ENCODE measurements at places on chromosomes 5 and 9.
A peak's percentile ranks its signal among the peaks of the same experiment; 100 is the strongest.

DNA sequence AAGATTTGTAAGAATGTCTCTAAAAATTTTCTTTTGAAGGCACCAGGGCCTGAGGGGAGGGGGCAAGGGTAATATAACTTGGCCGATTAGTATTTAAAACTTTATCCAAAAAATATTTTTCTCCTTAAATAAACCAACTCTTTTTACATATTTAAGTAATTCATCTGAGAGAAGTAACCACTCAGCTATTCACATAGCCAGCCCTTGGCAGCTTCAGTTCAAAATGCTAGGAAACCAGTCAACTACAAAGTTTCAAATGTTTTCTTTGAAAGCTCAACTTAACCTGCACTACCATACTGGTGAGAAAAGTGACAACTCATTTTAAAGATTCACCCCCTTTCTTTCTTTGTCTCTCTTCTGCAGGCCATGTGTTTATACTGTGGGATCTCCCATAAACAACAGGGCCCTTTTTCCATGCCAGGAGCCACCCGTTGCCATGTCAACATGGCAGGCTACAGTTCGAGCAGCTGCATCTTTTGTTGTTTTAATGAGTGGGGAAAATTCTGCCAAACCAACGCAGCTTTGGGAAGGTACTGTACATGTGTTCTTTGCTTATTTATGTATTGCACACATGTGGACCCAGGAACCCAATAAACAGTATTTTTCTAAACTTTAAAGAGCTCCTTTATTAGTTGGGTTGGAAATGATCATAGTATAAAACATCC lies 46.3 kb downstream of the AOPEP start:
- DNase-seq, result no peak

DNA sequence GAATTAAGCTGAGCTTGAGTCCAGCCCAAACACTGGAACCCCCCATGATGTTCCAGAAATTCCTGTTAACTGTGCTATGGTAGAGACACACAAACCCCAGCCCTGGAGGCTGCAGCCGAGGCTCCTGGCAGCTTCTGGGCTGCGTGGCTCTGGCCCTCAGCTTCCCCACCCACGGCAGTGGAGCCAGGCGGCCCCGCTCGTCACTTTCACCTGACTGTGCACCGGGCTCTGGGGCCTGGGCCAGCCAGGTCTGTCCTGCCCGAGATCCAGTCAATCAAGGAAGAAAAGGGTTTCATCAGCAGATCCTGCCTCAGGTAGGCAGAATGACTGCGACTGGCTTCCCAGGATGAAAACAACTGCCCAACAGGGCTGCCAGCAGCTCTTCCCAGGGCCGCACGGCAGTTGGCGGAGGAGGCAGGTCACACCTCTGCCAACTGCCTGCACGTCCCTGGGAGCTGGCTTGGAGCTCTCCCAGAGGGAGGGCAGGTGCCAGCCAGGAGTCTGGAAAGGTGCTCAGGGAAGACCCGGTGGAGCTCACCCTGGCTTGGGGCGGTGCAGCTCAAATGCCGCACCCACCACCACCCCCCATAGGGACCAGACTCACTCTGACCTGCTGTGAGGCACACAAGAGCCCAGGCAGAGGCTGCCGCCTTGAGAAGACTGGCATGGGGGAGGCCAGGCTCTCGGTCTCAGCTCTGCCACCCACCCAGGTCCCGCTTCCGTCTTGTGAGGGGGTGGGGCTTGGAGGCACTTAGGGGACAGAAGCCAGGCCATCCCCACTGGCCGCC lies 20.7 kb downstream of the BRD3 start:
- no peak for DNase-seq

DNA sequence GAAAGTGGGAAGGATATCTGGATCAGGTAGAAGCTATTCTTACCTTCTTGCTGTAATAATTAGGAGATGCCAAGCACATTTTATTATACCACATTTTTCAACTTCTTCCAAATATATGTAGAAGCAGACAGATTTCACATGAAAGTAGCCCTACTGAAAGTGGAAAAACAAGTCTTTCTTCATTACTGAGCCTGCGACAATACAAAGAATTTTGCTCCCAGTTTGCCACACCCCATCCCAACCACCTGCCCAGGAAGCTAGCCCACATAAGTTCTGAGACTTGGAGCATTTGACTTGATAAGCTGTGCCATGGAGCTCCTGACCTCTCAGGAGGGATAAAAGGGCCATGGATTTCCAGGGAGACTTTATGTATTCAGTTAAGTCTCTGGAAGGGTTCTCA lies 249.1 kb upstream of the ADCY2 start:
- DNase-seq, result no peak

GRCh38 chr9:26261503-26262330 lies 583.5 kb upstream of the TUSC1 start:
- DNase-seq, result no peak

DNA sequence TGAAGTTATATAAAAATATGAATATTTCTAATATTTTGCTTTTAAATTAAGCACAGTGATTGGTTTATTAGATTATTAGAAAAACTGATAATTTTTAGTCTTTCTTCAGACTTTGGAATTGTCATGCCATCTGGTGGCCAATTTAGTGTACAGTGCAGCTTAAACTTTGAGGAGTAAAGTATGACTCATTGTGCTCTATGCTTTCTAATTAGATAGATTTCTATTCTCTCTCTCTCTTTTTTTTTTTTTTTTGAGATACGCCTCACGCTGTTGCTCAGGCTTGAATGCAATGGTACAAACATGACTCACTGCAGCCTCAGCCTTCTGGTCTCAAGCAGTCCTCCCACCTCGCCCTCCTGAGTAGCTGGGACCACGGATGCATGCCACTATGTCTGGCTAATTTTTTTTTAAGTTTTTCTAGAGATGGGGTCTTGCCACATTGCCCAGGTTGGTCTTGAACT lies 42.1 kb upstream of the GPR21 start:
- peak; percentile 16 for DNase-seq

- no peak for DNase-seq
These were observed 130.8 kb upstream of the FAM120A start for GRCh38 chr9:93320591-93321219.
